ENCODE measurements at places on chromosomes 7 and 10.

DNA sequence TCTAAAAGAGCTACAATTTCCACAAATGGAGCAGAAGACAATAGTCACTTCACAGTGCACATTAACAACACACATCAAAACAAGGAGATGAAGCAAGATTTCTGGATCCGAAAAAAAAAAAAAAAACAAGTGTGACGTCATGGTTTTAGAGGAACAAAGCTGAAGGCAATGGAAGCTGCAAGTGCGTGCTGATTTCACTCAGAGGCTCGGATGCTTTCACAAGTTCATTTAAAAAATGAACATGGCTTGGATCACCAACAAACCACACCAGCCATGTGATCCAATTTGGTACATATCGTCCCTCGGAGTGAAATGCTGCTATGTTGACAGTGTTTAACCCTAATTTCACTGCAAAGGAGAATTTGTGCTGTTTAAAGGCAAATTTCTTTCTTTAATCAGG lies 337.0 kb upstream of the PRKCQ start:
- no peak for DNase-seq

- no peak for DNase-seq
These were observed 80.6 kb downstream of the RGS10 start for GRCh38 chr10:119461923-119462322.

DNA sequence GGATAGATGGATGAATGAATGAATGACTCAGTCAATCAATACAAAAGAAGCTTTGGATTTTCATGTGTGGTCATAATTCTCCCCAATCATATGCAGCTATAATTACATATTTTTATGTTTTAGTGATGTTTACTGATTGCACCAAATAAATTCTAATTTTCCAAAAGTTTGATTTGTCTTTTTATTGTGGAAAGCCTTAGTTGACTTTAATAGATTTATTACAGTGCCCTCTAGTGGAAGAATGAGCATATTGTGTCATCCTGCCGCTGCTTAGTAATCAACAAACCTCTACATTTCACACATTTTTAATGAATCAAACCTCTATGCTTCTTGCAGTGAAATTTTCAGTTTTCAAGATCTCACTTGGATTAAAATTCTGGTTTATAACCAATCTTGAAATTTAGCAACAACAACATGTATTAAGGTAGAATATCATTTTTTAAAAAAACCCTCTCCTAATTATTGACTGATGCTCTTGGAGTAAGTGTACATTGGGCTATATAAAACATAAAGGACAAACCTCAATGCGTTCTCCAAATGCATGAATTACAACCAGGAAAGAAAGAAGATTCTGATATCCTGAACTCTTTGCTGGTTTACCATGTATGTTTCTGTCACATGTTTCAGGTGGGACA lies 55.6 kb upstream of the PNLIP start:
- no peak for DNase-seq

GRCh38 chr7:21960922-21961321 lies 15.2 kb upstream of the CDCA7L start:
- no peak for DNase-seq

DNA sequence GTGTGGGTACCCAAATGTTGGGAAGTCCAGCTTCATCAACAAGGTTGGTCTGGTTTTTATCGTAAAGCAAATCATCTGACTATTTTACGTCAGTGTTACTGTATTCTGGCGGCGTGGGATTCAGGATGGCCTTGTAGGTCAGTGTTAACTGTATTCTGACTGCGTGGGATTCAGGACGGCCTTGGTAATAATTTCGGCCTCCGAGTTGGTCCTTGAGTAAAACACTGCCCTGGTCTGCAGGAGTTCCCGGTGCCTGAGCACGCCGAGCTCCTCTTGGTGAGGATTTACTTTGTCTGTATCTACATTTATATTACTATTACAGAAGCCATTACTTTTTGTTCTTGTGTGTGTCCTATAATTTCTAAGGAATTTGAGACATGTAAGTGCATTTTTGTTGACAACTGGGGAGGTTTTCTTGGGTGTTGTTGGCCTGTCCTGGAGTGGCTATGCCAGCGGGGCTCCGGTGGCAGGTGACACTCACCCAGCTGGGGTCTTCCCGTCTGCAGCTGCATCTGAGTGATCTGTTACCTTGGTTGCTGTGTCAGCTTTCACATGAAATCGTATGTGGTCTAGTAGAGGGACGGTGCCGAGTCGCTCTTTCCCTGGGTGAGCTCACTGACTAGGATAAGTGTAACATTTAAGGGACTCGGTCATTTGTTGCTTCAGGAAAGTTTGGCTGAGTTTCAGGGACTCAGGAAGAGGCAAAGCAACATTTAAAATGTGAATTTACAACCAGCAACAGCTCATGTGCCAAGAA lies 9.2 kb downstream of the GTPBP4 start:
- no peak for DNase-seq

Data from islet precursor cell (in vitro differentiated cells).